ENCODE measurements at places on chromosomes 2 and 18.

- no peak for DNase-seq
Observed at GRCh38 chr2:94861308-94862152, 9.7 kb upstream of the TEKT4 start.

- DNase-seq = peak; percentile 40
Observed at GRCh38 chr2:156896294-156896693, 361.2 kb upstream of the GALNT5 start.

DNA sequence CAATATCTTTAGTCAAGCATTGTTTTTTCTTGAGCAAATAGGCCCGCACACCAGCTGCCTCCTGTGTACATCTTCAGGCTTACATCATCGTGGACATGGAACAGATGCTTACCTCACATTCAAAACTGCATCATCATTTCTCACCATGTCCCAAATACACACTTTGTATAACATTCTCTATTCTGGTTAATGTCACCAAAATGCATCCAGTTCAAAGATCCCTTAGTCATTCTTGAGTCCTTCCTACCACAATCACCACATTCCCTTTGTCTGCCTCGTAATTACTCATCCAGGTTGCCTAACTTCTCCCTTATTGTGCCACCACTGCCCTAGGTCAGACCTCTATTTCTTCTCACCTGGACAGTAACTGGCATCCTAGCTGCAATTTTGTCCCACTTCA is 373.7 kb upstream of the GALNT5 start:
- DNase-seq = peak; percentile 35

GRCh38 chr2:67671464-67672450 is 274.6 kb downstream of the ETAA1 start:
- no peak for DNase-seq

- peak; percentile 29 for DNase-seq
Observed at GRCh38 chr2:75277111-75277510, 77.8 kb upstream of the TACR1 start.

Data from mesenchymal stem cell (in vitro differentiated cells and primary cell).